Heart right ventricle (tissue), 16 donors: ENCODE measurements at places on chromosomes 2 and 18. TPM values are rescaled to one million over a fixed set of nuclear protein-coding genes. Genes with fewer than 3 reads are reported as not detected.

The GKN1 gene
- not detected for total RNA-seq

DNA sequence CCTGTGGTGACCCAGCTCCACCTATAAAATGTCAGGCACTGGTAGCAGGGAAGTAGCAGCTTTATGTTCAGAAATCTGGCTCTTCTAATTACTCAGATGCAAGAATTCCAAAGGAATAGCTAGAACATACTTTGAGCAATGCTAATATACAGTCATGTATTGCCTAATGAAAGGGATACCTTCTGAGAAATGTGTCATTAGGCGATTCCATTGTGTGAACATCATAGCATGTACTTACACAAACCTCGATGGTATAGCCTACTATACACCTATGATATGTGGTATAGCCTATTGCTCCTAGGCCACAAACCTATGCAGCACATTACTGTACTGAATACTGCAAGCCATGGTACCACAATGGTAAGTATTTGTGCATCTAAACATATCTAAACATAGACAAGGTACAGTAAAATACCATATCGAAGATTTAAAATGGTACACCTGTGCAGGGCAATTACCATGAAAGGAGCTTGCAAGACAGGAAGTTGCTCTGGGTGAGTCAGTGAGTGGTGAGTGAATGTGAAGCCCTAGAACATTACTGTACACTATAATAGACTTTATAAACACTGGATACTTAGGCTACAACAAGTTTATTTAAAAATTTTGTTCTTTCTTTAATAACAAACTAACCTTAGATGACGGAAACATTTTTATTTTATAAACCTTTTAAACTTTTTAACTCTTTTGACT lies 50.3 kb upstream of the ETAA1 start:
- DNase-seq = no peak

- no peak for DNase-seq
Observed at GRCh38 chr2:115071534-115071933, 629.1 kb downstream of the DPP10 start.

The LCT gene
- not detected for total RNA-seq

GRCh38 chr2:176704282-176704858 lies 435.1 kb downstream of the MTX2 start:
- no peak for DNase-seq

- DNase-seq = no peak
Observed at GRCh38 chr2:122703676-122704075, 948.2 kb downstream of the TSN start.

GRCh38 chr2:64704161-64704560 lies 50.4 kb upstream of the SERTAD2 start:
- no peak for DNase-seq

The WIPF1 gene
- 15.7 TPM for total RNA-seq

DNA sequence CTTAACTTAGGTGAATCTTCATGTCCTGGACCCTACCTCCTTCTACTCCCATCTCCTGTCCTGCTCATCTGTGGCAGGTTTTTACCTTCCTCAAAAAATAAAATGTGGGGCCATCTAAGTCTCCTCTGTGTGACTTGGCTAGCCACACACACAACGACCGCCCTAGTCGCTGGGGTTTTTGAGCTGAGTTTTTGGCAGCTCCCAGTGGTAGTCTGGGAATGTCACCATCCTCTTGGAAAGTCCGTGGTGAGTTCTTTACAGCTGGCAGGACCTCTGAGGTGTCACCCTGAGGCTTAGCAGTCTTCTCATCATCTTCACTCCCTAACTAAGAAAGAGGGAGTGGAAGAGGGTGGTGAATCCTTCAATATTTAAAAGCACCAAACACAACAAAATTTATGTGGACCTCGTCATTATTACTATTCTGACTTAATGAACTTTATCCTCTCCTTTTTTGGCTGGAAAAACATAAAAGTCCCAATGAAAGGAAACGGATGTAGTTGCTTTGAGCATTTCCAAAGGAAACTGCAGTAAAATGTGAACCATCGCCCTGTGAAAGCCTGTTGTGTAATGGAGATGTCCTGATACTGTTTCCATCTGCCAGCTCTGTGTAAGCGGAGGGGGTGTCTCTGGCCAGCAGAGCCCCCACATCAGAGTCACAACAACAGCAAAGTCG lies 78.6 kb downstream of the VAPA start:
- DNase-seq = no peak

GRCh38 chr2:229335877-229336346 lies 64.8 kb upstream of the PID1 start:
- DNase-seq = peak; percentile 11

The CELF4 gene
- total RNA-seq = 0.18 TPM

- no peak for DNase-seq
Observed at GRCh38 chr2:43340945-43341356, 114.5 kb upstream of the ZFP36L2 start.

- DNase-seq = no peak
Observed at GRCh38 chr2:18482666-18483065, 77.8 kb downstream of the RDH14 start.

DNA sequence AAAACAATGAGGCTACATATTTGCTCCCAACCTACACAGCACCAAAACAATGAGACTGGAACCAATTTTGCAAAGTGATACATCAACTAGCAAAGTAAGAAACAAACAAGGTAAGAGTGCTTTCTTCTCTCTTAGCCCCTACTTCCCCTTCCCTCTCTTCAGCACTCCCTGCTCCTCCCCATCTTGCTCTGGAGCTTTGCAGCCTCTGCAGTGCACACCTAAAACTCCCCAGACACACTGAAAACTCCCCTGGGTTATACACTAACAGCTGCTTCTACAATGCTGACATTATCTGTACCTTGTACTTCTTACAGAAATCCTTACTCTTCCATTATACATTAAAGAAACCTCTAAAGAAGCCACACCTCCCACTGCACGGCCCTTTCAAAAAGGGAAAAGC lies 93.7 kb downstream of the RBMS1 start:
- DNase-seq = no peak

- DNase-seq = no peak
Observed at GRCh38 chr2:85828725-85829124, 60.1 kb downstream of the ST3GAL5 start.

- no peak for DNase-seq
Observed at GRCh38 chr18:68033466-68033865, 516.9 kb upstream of the DSEL start.

GRCh38 chr2:54977149-54977548 lies 73.1 kb downstream of the RTN4 start:
- DNase-seq = no peak

DNA sequence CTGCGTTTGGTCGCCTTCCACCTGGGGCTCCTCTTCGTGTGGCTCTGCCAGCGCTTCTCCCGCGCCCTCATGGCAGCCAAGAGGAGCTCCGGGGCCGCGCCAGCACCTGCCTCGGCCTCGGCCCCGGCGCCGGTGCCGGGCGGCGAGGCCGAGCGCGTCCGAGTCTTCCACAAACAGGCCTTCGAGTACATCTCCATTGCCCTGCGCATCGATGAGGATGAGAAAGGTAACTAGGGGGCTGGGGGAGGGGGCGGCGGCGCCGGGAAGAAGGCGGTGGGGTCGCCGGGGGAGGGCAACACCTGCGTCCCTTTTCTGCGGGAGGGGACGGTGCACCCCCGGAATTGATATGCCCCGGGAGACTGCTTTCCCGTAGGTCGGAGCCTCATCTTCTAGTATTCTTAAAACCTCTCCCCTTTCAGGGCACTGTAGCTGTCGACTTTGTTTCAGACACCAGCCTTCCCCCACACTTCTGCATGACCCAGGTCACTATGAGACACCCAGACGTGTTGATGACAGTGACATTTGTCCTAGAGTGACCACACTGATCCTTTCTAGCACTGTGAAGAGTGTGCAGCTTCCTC lies 755 bp downstream of the SPAST start:
- DNase-seq = no peak

- no peak for DNase-seq
Observed at GRCh38 chr2:212381428-212382102, 157.0 kb downstream of the ERBB4 start.

The MARCHF4 gene
- not detected for total RNA-seq

DNA sequence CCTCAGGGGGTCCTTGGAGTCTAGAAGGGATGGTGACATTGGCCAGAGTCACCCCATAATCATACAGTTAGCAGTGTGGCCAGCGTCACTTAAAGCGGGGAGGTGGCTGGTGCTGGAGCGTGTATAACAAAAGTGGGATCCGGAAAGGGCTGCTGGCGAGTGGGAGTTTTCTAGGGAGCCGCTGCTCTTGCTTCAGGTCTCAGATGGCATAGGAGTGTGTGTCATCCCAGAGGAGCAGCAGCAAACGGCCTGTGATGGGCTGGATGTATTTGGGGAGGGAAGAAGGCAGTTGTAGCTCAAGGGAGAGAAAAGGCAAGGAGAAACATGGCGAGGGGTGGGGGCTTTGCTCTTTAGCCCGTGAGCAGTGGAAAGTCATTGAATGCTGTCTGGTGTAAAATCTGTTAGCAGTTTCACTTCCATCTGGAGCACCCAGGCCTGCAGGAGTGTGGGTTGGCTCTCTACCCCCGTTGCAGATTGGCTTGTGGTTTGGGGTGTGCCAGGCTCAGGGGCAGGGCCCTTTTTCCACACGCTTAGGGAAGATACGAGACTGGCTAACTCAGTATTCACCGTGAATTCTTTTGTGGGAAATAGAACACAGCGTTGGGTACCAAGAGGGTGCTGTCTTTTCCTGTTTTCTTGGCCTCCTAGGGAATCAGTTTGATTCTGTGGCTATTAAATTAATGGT lies 120.5 kb downstream of the AGAP1 start:
- no peak for DNase-seq

- DNase-seq = no peak
Observed at GRCh38 chr2:111685342-111685741, 198.7 kb downstream of the ANAPC1 start.

GRCh38 chr2:240649331-240649730 lies 24.1 kb downstream of the GPR35 start:
- DNase-seq = no peak

- DNase-seq = no peak
Observed at GRCh38 chr2:48504647-48505327, 25.2 kb upstream of the STON1 start.

The MFSD6 gene
- total RNA-seq = 21.4 TPM

DNA sequence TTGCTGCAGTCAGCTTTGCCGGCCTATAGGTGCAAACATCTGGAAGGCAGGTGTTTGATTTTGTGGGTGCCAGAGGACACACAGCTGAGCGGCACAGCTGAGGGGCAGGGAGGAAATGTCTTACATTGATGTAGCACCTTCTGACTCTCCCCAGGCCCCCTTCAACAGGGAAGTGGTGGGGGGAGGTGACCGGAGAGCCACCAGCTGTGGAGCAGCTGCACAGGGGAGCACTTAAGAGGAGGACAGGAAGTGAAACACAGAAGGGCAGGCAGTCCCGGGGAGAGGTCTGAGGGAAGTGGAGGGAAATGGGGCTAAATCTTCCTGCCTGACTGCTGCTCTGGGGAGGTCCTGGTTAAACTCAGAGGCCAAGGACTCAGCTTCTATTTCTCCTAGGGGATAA lies 409.1 kb downstream of the TNS1 start:
- DNase-seq = no peak

DNA sequence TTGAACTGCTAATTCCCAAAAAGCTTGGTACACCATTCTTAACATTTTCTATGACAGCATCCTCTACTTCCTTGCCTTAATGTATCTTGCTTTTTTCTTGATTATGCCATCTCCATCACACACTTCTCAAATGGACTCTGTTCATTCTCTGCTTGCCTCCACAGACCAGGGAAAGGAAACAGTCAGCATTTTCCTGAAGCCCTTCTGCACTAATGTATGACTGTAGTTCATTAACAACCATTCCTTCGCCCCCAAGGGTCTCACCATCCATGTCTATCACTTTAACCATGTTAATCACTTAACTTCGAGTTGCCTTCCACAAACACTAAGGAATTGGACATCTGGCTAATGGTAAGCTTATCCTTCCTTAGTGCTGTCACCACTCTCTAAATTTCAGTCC lies 54.8 kb downstream of the COBLL1 start:
- no peak for DNase-seq

The FBLN7 gene
- 1.6 TPM for total RNA-seq

DNA sequence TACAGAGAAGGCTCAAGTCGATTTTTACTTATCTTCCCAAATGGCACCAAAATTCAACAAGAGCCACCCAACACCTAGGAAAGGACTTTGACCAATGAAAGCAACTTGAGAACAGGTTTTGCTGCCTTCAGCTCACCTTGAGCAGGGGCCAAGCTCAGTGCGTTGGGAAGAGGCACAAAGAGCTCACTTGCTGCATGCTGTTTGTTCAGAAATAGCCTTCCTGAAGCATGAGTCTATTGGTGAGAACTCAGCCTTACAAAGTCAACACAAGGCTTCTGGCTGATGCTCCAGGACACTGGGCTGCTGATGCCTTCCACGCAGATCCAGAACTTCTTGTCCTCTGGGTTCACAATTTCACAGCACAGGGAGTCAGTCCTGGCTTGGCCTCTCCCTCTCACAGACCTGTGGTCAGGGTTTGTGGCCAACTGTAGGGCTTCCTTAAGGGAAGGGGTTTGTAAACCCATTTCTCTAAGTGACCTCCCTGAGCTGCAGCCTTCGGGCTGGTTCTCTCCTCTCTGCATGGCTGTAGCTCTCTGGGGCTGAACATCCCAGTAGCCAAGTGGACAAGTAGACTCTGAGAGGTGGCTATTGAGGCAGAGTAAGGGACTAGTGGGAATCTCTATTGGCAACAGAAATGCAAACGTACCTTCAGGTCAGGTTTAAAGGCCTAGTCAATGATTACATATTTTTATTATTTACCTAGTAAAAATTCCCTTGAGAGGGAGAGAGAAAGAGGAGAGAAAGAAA lies 124.7 kb upstream of the GATA6 start:
- DNase-seq = no peak

The RAB17 gene
- 4.8 TPM for total RNA-seq

DNA sequence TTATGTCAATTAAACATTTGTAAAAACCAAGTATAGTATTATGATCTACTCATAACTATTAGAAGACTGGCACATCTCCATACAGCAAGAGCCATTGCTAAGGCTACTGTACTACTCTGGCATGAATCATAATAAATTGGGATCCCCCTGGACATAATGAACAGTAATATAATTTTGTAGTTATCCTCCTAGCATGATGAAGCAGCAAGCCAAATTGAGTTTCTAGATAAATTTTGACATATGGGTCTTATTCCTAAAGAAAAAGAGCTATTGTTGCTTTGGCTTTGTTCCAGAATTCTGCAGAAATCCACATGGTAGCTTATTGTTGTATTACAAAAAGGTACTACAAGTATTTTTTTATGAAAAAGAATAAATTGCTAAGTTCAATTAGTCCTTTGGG lies 204.3 kb downstream of the CAMKMT start:
- no peak for DNase-seq

DNA sequence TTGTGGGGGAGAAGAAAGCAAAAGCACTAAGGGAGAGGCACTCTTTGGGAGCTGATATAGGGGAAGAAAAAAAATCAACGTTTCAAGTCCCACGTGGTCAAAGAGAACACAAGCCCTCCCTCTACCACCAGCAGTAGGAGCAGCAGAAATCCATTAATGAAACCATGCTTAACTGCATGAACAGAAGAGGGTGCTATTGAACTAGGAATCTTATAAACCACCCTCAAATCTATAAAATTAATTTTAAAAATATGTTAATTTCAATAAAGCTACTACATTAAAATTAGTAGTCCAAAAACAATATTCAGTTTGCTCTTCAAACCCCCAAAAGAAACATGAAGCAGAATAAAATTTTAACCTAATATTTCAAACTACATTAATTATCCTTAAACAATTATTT lies 147.8 kb downstream of the TMEM18 start:
- no peak for DNase-seq

GRCh38 chr2:216992056-216992675 lies 132.3 kb upstream of the TNP1 start:
- DNase-seq = no peak

- DNase-seq = no peak
Observed at GRCh38 chr2:118124288-118124891, 36.1 kb downstream of the INSIG2 start.
